ENCODE measurements at places on chromosomes 7 and 10.

DNA sequence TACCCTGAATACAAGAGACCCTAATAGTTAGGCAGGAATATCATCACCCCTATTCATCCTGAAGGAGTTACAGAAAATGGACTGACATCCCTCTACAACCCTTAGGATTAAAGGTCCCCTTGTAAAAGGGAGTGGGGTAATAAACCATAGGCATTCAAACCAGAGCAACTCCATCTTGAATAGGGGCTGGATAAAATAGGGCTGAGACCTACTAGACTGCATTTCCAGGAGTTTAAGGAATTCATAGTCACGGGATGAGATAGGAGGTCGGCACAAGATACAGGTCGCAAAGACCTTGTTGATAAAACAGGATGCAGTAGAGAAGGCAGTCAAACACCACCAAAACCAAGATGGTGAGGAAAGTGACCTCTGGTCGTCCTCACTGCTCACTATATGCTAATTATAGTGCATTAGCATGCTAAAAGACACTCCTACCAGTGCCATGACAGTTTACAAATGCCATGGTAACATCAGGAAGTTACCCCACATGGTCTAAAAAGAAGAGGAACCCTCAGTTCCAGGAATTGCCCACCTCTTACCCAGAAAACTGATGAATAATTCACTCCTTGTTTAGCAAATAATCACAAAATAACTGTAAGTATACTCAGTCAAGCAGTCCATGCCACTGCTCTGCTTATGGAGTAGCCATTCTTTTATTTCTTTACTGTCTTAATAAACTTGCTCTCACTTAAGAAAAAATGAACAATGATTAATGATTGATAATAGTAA, 37.2 kb downstream of the CUBN start:
- no peak for DNase-seq

- DNase-seq = no peak
Measured at GRCh38 chr7:55570939-55571338, 1.4 kb downstream of the VOPP1 start.

DNA sequence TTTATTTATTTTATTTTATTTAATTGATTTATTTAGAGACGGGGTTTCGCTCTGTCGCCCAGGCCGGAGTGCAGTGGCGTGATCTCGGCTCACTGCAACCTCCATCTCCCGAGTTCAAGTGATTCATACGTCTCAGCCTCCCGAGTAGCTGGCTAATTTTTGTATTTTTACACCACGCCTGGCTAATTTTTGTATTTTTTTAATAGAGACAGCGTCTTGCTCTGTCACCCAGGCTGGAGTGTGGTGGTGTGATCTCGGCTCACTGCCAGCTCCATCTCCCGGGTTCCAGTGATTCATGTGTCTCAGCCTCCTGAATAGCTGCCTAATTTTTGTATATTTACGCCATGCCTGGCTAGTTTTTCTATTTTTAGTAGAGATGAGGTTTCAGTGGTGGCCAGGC, 34.2 kb downstream of the AP5Z1 start:
- DNase-seq = no peak

- no peak for DNase-seq
Measured at GRCh38 chr10:80259405-80259871, 30.0 kb downstream of the MAT1A start.

DNA sequence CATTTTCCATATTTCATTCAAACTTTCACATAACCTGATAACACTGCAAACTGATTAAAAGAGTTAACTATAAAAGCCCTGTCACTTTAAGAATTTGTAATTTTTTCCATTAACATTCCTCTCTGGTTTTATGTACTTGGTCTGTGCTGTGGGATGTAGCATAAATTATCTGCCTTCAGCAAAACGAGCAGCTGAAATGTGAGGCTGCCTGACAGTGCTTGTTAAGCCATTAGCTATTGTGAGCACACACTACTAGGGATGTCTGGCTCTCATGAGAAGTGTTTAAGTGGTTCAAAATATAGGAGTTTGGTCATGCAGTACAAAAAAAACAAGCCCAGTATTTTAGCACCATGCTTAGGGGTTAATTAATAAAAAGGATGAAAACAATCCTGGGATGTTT, 63.0 kb downstream of the HOXA1 start:
- DNase-seq = no peak

DNA sequence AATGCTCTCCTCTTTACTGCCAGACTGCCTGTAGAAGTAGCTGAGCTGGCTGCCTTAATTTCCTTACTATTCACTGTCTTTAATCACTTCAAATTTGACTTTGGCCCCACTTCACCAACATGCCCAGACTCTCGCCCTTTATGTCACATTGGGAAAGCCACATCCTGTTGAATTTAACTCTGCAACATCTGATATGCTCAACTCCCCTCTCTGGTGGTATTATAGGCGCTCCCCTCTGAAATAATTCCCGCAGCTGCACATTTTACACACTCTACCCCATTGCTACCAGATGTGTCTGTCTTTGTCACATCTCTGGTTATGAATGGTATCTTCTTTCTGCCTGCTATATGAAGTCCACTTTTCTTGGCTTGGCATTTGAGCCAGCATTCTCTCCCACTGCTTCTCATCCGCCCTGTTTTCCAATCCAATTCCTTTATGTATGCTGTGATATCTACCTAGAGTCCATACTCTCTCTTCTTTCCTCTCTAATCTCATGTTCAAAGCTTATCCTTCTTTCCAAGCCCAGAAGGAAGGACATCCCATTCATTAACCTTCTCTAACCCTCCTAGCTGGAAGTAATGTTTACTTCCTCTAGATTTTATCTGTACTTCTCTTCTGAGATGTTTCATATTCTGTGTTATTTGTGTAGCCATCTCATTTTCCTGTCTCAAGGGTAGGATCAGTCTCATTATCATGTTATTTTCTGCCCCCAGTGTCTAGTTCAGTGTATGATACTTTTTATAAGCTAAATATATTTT, 134.5 kb downstream of the ST7 start:
- no peak for DNase-seq

DNA sequence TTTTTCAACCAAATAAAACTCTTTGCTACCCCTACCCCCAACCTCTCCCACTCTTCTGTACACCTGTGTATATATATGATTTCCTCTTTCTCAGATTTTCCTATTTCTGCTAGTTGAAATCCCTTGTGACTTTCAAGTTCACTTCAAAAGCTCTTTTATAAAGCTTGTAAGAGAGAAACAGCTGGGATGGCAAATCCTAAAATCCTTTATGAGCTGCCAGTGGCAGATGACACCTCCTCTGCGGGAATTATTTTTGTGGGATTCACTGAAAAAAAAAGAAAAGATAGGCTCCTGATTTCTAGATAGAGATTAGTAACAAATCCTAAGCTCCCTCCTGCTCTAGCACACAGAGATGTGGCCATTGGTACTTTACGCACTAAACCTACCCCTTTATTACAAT, 92.9 kb downstream of the AHR start:
- DNase-seq = no peak

DNA sequence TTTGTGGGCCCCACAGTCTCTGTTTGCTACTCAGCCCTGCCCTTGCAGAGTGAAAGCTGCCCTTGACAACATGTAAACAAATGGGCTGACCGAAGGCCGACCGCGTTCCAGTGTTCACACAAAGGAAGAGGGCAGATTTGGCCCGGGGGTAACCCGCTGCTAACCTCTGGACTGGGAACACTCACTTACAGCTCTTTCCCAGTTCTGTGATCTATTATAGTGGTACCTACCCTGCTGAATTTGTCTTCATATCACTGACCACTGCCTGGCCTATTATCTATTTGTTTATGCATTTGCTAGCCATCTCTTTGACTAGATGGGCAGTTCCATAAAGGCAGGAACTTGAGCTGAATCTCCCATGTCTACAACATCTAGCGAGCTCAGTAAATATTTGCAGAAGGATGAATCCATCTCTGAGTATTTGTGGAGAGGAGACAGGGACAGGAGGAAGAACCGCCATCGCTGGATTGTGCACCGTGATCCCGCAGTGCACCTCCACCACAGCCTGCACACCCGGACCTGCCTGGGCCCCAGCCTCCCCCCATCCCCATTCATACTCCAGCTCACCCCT, 15.2 kb downstream of the SLC29A3 start:
- no peak for DNase-seq

DNA sequence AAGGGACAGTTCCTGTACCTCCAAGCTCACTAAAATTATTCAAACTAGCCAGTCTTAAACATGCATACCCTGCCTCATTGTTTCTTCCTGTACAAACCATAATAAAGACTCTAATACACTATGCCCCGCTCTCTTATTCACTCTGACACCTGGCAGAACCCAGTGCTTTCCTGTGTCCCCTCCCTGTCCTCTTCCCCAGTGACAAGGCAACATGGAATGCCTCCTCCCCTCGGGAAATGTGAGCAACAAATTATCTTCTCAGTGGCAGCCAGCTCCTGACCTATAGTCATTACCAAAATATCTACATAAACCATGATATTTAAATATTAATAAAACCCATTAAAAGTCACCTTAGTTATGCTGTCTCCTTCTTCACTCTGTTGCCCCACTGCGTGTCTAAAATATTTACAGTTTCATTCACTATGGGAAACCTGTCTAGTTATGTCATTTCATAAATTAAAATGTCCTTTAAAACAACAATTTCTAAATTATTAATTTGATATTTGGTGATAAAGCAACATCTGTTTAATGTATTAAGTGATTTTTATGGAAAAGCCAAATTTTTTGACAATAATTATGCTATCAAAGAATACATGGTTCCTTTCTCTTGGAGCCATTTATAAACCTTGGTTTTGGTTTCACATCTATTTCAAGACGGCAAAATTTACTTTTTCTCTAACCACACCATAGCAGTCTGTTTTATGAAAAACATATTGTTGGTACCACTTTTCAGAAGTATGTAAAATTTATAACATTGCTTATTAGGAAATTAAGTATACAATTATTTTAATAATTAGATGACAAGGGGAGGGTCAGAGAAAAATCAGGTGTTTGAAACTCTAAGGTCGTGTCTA, 1355.2 kb downstream of the XPNPEP1 start:
- no peak for DNase-seq

- DNase-seq = no peak
Measured at GRCh38 chr7:30844483-30844874, 67.2 kb upstream of the AQP1 start.

GRCh38 chr7:156680281-156680680, 39.7 kb downstream of the RNF32 start:
- no peak for DNase-seq

GRCh38 chr10:97765201-97765600, 6.6 kb downstream of the SFRP5 start:
- DNase-seq = no peak

DNA sequence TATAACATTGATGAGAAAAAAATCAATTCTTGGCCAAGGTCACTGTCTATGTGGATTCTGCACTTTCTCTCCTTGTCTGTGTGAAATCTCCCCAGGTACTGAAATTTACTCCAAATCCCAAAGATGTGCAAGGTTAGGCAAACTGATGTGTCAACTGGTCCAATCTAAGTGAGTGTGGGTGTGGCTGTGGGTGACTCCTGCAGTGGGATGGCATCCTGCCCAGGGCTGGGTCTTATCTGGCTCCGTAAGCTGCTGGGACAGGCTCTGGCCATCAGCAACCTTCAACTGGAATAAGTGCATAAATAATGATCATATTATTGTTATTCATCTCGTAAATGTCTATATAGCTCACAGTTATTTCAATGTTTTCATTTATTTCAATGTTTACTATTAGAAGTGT, 79.3 kb downstream of the JCAD start:
- DNase-seq = no peak

GRCh38 chr7:20268824-20269223, 51.6 kb upstream of the MACC1 start:
- no peak for DNase-seq

DNA sequence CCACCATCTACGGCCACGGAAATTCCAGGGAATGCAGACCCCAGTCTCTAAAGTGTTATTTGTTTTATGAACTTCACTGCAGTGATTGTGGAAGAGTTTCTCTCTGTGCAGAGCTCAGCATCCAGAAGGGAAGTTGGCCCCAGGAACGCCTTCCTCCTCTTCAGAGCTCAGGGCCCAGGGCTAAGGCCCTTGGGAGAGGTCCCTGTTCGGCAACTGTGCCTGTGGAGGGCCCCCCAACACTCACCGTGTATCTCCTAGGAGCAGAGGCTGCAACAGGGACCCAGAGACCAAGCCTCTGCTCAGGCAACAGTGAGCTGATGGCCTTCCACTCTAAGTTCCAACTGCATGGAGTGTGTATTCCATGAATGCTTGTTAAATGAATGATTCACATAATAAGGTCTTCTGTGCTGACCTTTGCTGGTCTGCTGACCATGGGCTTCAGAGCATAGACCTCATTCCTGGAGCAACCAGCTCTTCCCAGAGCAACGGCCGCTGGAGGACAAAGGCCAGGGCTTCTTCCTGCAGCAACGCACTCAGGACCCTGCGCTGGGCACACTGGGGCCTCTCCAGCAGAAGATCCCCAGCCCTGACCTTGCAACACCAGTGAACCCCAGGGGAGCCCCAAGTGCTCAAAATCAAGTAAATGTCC, 7.7 kb downstream of the DIP2C start:
- no peak for DNase-seq

GRCh38 chr7:140059273-140060242, 3.2 kb downstream of the PARP12 start:
- no peak for DNase-seq

GRCh38 chr10:115171392-115171960, 78.3 kb downstream of the ATRNL1 start:
- peak; percentile 0 for DNase-seq

DNA sequence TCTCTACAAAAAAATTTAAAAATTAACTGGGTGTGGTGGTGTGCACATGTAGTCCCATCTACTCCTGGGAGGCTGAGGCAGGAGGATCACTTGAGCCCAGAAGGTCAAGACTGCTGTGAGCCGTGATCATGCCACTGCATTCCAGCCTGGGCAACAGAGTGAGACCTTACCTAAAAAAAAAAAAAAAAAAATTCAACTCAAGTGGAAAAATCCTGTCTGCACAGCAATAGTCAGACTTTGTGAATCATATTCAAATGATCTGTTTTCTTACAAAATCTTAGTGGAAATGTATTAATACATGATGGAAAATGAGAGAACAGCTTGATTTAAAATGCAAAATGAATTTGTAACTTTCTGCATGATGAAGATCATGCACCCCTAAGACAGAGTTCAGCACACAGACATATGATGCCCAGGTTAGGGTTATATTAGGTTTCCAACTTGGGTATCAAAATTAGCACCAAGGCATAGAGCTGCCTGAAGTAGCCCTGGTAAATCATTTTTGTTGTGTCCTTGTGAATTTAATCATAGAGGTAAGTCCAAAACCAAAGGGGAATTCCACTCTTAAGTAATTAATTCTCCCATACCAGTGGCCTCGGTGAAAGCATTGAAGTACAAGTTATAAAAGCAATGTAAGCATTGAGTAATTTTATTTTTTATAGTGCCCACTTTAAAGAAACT, 93.8 kb downstream of the ADD3 start:
- DNase-seq = no peak

GRCh38 chr10:90289037-90289436, 568.8 kb downstream of the HTR7 start:
- DNase-seq = no peak

- DNase-seq = no peak
Measured at GRCh38 chr10:90418869-90419652, 438.8 kb downstream of the HTR7 start.

- DNase-seq = no peak
Measured at GRCh38 chr7:142025896-142026295, 30.2 kb downstream of the MGAM start.

- peak; percentile 65 for DNase-seq
Measured at GRCh38 chr10:43292755-43293676, 26.2 kb upstream of the RASGEF1A start.

All from cerebellum (tissue), 4 donors.